GM23248 (cell line): ENCODE measurements at places on chromosomes 13 and 19. TPM values are rescaled to one million over a fixed set of nuclear protein-coding genes. Genes with fewer than 3 reads are reported as not detected.

DNA sequence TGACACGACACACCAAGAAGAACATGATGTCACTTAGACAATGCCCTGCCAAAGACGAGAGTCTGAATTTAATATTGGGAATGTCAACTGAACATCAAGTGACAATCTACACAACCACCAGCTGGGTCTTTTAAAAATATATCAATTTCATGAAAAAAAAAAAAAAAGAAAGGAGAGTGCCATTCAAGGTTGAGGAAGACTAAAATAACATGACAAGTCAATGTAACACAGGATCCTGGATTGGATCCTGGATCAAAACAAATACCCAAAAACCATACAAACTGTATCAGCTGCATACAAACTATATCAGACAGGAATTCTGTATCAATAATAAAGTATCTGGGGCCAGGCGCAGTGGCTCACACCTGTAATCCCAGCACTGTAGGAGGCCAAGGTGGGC lies 4.7 kb downstream of the ZNF329 start:
- H3K4me1 ChIP-seq = no peaks in the 10 kb centered on the region; the same call in none of the 2 replicates
- no peak overlapping the region for H3K4me3 ChIP-seq
- peaks cover 26% of the 10 kb centered on the region for H3K36me3 ChIP-seq
- no peak overlapping the region for H3K27ac ChIP-seq

GRCh38 chr19:50357178-50358100 lies 8.0 kb downstream of the NAPSA start:
- H3K4me1 ChIP-seq = no peaks in the 10 kb centered on the region
- no peaks in the 10 kb centered on the region for H3K36me3 ChIP-seq
- peak; percentile 57 for DNase-seq
- H3K27ac ChIP-seq = no peak overlapping the region

- no peaks in the 10 kb centered on the region for H3K36me3 ChIP-seq
- no peak overlapping the region for H3K27ac ChIP-seq
- peaks cover 11% of the 10 kb centered on the region; the same call in 1 of the 2 replicates for H3K27me3 ChIP-seq
- H3K4me1 ChIP-seq = no peaks in the 10 kb centered on the region
Measured at GRCh38 chr19:30742406-30742938, 370.3 kb downstream of the ZNF536 start.

- no peaks in the 10 kb centered on the region for H3K27me3 ChIP-seq
- H3K4me3 ChIP-seq = no peak overlapping the region
- DNase-seq = no peak
Measured at GRCh38 chr13:99559560-99559959, 58.3 kb downstream of the TM9SF2 start.

DNA sequence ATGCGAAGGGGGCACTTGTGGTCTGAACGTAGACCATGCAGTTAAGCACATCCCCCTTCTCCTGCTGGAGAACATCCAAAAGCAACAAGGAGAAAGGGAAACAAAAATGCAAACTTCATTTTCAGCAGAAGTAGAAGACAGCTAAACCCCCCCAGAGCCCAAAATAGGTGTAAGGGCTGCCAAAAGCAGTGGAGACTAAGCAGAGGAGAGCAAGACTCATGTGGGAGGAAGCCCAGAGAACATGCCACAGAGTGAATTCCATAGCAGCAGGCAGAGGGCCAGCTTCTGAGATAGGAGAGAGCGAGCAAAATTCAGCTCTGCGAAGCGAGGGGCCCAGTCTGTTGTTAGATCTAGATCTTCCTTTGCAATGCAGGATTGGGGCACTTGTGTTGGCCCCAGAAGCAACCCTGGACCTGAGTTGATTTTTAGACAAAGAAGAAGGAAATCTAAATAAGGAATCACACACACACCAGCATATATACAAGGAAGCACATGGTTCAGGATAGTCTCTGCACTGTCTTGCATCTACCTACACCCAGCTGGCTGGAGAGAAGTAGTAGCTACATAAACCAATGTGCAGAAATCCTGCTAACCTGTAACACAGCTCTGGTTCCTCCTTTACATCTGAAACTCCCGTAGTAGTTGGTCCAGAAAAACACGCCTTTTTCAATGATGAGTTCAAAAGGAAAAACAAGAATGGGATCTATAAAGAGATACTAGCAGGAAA lies 199.6 kb downstream of the SPRY2 start:
- no peak overlapping the region for H3K27ac ChIP-seq
- no peak overlapping the region for H3K4me3 ChIP-seq
- peak; percentile 75 for DNase-seq
- peaks cover 20% of the 10 kb centered on the region for H3K4me1 ChIP-seq

GRCh38 chr19:7603919-7604318 lies 8.3 kb downstream of the CAMSAP3 start:
- no peaks in the 10 kb centered on the region for H3K4me1 ChIP-seq
- H3K27ac ChIP-seq = no peak overlapping the region
- no peak overlapping the region for H3K4me3 ChIP-seq
- no peaks in the 10 kb centered on the region for H3K27me3 ChIP-seq
- H3K36me3 ChIP-seq = no peaks in the 10 kb centered on the region

DNA sequence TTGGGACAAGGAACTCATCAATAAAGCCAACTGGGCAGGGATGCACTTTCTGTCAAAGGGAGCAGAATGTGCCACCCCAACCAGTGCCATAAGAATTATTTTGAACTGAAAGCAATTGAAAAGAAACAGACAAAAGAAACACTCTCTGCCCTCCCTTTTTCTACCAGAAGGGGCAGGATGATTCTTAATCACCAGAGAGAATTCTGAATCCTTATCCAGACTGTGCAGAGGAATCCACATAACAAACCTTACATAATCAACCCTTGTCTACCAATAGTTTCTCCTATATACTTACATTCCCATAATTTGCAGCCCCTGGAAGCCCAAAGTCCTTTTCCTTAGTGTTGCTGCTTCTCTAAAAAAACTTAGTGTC lies 520.7 kb upstream of the NBEA start:
- DNase-seq = peak; percentile 7
- H3K27ac ChIP-seq = no peak overlapping the region
- no peak overlapping the region for H3K4me3 ChIP-seq
- H3K27me3 ChIP-seq = no peaks in the 10 kb centered on the region

GRCh38 chr19:5949792-5950305 lies 28.1 kb downstream of the RANBP3 start:
- H3K4me1 ChIP-seq = peaks cover 39% of the 10 kb centered on the region
- H3K4me3 ChIP-seq = no peak overlapping the region
- no peaks in the 10 kb centered on the region for H3K27me3 ChIP-seq
- DNase-seq = no peak
- 0 out of 2 replicates have a peak, but pooled peaks cover 5% of the 10 kb centered on the region for H3K36me3 ChIP-seq
- H3K27ac ChIP-seq = no peak overlapping the region

DNA sequence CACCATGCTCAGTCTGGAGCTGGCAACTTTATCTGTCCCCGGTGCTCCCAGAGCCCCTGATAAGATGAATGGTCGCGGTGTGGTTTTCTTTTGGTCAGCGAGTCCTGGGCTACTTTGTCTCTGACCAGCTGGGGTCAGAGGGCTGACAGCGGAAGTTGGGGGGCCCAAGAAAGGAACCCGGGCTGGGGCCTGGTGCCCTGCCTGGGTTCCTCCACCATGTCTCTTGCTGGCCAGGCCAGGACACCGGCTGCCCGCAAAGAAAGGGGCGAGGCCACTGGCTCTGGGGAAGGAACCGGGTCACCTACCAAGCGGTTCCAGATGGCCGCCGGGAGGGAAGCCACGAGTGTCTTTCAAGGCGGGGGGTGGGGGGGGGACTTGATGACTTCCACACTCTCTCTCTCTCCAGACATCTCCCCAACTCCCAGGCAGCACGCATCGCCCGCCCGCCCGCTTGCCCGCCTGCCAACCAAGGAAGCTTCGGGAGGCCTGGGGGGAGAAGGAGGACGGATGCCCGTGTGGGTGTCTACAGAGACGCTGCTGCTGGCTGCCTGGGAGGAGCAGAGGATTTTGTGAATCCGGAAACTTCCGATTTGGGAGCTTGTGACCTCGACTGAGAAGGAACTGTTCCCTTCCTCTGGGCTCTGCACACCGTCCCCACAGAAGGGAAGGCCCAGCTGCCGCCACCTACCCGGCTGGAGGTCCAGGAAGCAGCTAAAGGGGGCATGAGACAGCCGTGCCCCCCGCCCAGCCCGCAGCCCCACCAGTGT lies 1.1 kb downstream of the PIP5K1C start:
- H3K27me3 ChIP-seq = no peaks in the 10 kb centered on the region
- H3K27ac ChIP-seq = peak overlapping the region; percentile 52
- H3K36me3 ChIP-seq = no peaks in the 10 kb centered on the region
- peak overlapping the region; percentile 83 for H3K4me3 ChIP-seq
- H3K4me1 ChIP-seq = 0 out of 2 replicates have a peak, but pooled peaks cover 3% of the 10 kb centered on the region
- peak; percentile 82 for DNase-seq

- H3K4me3 ChIP-seq = peak overlapping the region; percentile 97
- H3K27ac ChIP-seq = peak overlapping the region; percentile 90
- no peaks in the 10 kb centered on the region for H3K27me3 ChIP-seq
- H3K4me1 ChIP-seq = peaks cover 13% of the 10 kb centered on the region; the same call in 1 of the 2 replicates
- H3K36me3 ChIP-seq = peaks cover 22% of the 10 kb centered on the region
- DNase-seq = no peak
Measured at GRCh38 chr19:39970425-39970674, 615 bp upstream of the PSMC4 start.

GRCh38 chr19:56765137-56765536 lies 75.4 kb downstream of the PEG3 start:
- no peaks in the 10 kb centered on the region for H3K36me3 ChIP-seq
- no peak overlapping the region for H3K27ac ChIP-seq
- DNase-seq = peak; percentile 32
- H3K4me1 ChIP-seq = no peaks in the 10 kb centered on the region
- H3K27me3 ChIP-seq = no peaks in the 10 kb centered on the region
- peak overlapping the region; percentile 31; the same call in 1 of the 2 replicates for H3K4me3 ChIP-seq

- no peak overlapping the region for H3K27ac ChIP-seq
- no peak overlapping the region for H3K4me3 ChIP-seq
- no peaks in the 10 kb centered on the region for H3K36me3 ChIP-seq
- peaks cover 9% of the 10 kb centered on the region for H3K4me1 ChIP-seq
Measured at GRCh38 chr13:32984857-32985626, 31.2 kb upstream of the KL start.

- H3K36me3 ChIP-seq = peaks cover 23% of the 10 kb centered on the region; the same call in 1 of the 2 replicates
- H3K4me1 ChIP-seq = peaks cover 10% of the 10 kb centered on the region; the same call in 1 of the 2 replicates
- no peak for DNase-seq
- no peak overlapping the region for H3K4me3 ChIP-seq
Measured at GRCh38 chr19:4363571-4364304, 20.4 kb downstream of the MPND start.

GRCh38 chr19:15250640-15250993 lies 18.4 kb upstream of the EPHX3 start:
- DNase-seq = no peak
- H3K4me3 ChIP-seq = peak overlapping the region; percentile 32
- peaks cover 41% of the 10 kb centered on the region for H3K4me1 ChIP-seq
- H3K36me3 ChIP-seq = peaks cover 21% of the 10 kb centered on the region; the same call in 1 of the 2 replicates

- H3K36me3 ChIP-seq = peaks cover 11% of the 10 kb centered on the region; the same call in 1 of the 2 replicates
- H3K27ac ChIP-seq = no peak overlapping the region
- H3K27me3 ChIP-seq = no peaks in the 10 kb centered on the region
- H3K4me1 ChIP-seq = no peaks in the 10 kb centered on the region
- no peak for DNase-seq
Measured at GRCh38 chr19:16232568-16232967, 34.9 kb downstream of the AP1M1 start.

DNA sequence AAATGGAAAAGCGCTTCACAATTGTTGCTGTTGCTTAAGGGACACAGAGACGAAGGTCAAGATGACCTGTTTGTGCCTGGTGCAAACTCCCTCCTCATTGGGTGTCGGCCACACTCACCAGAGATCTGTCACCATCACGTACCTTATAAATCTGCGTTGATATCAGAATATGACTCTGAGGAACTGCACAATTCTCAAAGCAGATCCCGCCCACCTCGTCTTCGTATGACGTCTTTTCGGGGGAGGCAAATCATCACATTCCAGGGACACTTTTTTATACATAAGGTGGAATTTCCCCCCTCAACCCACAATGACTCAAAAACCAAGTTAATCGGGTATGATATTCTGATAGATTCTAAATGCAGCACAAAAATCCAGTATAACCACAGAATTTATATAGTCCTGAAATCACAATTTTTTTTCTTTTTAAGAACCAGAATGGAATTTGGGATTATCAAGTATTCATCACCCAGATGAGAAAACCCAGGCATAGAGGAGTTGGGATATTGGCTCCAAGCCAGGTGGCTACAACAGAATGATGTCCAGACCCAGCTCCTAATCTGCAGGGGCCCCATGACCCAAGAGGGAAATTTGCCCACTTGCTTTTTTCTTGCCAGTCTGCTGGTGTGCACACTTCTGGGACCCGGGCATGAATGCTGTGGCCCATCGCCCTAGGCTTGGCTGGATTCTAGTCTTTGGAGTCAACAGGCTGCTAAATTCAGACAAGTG lies 50.6 kb upstream of the MTIF3 start:
- no peaks in the 10 kb centered on the region for H3K4me1 ChIP-seq
- 0 out of 2 replicates have a peak, but pooled peaks cover 22% of the 10 kb centered on the region for H3K27me3 ChIP-seq
- H3K4me3 ChIP-seq = no peak overlapping the region
- no peaks in the 10 kb centered on the region for H3K36me3 ChIP-seq
- no peak overlapping the region for H3K27ac ChIP-seq

- H3K36me3 ChIP-seq = no peaks in the 10 kb centered on the region
- no peak for DNase-seq
- no peak overlapping the region for H3K4me3 ChIP-seq
- H3K4me1 ChIP-seq = no peaks in the 10 kb centered on the region
- no peaks in the 10 kb centered on the region for H3K27me3 ChIP-seq
Measured at GRCh38 chr19:30168760-30169159, 203.4 kb upstream of the ZNF536 start.

DNA sequence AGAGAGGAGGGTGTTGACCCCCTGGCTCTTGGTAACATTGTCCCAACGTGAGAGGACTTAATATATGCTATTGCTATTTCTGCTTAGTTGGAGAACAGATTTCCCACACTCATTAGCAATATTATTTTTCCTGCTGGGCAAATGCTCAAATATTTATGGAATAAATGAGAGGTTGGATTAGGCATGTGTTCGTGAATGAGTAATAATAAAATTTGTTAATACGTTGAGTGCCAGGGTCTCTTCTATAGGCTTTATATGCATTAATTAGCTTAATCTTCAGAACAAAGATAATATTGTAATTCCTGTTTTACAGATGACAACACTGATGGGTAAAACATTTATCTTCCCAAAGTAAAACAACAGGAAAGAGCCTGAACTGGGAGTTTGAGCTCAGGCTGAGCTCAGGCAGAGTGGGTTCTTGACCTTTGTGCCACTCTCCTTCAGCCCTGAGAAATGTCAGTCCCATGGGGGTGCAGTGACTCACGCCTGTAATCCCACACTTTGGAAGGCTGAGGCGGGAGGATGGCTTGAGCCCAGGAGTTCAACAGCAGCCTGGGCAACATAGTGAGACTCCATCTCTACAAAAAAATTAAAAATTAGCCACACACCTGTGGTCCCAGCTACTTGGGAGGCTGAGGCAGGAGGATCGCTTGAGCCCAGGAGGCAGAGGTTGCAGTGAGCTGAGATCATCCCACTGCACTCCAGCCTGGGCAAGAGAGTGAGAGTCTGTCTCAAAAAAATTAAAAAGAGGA lies 1.2 kb downstream of the ZNF233 start:
- no peaks in the 10 kb centered on the region for H3K27me3 ChIP-seq
- H3K27ac ChIP-seq = no peak overlapping the region
- H3K4me1 ChIP-seq = peaks cover 6% of the 10 kb centered on the region; the same call in 1 of the 2 replicates
- no peak overlapping the region for H3K4me3 ChIP-seq

GRCh38 chr19:50599427-50599826 lies 31.2 kb upstream of the LRRC4B start:
- DNase-seq = no peak
- no peak overlapping the region for H3K27ac ChIP-seq
- H3K4me1 ChIP-seq = no peaks in the 10 kb centered on the region
- H3K36me3 ChIP-seq = no peaks in the 10 kb centered on the region

PINLYP gene
- total RNA-seq = 1.8 TPM in 1 of 2 replicates, not detected in the other

NCAN gene
- total RNA-seq = not detected in 2 replicates

IGSF23 gene
- not detected in 2 replicates for total RNA-seq

ATP8A2 gene
- under 0.01 TPM in 1 of 2 replicates, not detected in the other for total RNA-seq

ZNF837 gene
- 2.5 and 5.3 TPM in 2 replicates for total RNA-seq

ELSPBP1 gene
- not detected in 2 replicates for total RNA-seq

ZNF492 gene
- 0.13 and 0.65 TPM in 2 replicates for total RNA-seq

C19orf33 gene
- total RNA-seq = not detected in 2 replicates

HRC gene
- total RNA-seq = not detected in 2 replicates

IL17D gene
- total RNA-seq = 0.54 TPM in 1 of 2 replicates, not detected in the other

CEACAM7 gene
- total RNA-seq = not detected in 2 replicates

FREM2 gene
- total RNA-seq = not detected in 2 replicates
